ENCODE measurements at places on chromosomes 1 and 21.

GRCh38 chr1:45385302-45385701, 45.1 kb upstream of the MUTYH start:
- no peak for DNase-seq

DNA sequence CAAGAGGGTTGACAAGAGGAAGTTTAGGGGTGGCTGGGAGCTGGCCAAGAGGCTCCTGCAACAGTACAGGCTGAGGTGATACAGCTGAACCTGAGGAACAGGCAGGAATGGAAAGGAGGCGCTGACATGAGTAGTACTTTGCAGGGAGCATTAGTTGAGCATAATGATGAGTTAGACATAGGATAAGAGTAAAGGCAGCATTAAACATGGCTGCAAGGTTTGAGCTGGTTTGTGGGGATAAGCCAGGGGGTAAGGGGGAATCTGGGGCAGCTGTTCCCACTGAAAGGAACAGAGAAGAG, 20.6 kb downstream of the SLC30A10 start:
- no peak for DNase-seq

- DNase-seq = no peak
Observed at GRCh38 chr1:241167121-241167630, 189.8 kb downstream of the RGS7 start.

DNA sequence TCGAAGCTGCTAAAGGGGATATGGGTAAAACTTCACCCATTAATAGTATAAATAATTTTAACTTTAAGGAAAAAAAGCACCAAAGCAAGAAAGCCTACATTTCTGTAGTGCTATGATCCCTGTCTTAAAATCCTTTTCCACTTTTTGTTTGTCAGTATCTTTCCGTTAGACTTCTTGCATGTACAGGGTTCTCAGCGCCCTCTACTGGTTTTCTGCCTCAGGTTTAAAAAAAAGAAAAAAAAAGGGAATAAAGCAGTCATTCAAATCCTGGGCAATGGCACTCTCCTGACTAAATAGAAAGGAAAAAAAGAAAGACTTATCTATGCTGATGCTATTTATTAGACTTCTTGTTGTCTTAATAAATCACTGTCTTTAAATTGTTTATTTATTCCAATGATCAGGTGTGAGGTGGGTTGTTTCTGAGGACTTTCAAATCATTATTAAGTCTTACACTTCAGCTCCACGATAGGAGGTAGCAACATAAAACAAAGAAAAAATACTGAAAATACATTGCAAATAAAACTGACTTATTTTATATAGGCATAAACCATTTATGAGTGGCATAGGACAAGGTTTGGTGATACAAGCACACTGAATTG, 475.4 kb upstream of the NR5A2 start:
- no peak for DNase-seq

- DNase-seq = no peak
Observed at GRCh38 chr1:223708001-223708359, 4.4 kb upstream of the CAPN2 start.

GRCh38 chr21:43313221-43313938, 113.6 kb downstream of the SIK1 start:
- no peak for DNase-seq

DNA sequence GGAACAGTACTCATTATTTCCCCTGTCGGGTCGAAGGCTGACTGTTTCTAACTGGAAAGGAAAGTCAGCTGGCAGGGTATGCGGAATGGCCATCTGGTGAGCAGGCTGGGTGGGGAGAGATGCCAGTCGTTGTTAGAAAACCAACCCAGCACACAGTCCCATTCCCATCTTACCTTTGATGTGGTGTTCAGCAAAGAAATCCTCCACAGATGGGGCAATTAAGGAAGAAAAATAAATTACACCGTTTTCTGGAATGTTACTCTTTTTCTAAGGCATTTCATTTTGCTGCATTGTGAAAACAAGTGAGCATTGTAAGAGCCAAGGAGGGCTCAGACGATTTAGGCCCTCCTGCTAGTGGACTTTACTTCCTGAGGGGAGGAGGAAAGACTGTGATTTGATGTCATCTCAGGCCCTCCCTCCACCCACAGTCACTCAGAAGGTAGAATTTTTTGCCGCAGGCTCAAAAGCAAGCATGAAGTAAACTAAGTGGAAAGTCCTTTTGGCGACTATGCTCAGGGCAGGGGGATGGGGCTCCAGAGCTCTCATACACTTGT, at the start of gene SLC16A4:
Gene SLC16A4, minus strand, starts transcription at position 335 of the 554 bp plus-strand sequence. CDS start 1,703 bp downstream, outside the sequence.
- DNase-seq = no peak

- DNase-seq = no peak
Observed at GRCh38 chr1:62438163-62438562, 1.3 kb downstream of the USP1 start.

- DNase-seq = no peak
Observed at GRCh38 chr1:34850382-34850781, 9.2 kb downstream of the SMIM12 start.

DNA sequence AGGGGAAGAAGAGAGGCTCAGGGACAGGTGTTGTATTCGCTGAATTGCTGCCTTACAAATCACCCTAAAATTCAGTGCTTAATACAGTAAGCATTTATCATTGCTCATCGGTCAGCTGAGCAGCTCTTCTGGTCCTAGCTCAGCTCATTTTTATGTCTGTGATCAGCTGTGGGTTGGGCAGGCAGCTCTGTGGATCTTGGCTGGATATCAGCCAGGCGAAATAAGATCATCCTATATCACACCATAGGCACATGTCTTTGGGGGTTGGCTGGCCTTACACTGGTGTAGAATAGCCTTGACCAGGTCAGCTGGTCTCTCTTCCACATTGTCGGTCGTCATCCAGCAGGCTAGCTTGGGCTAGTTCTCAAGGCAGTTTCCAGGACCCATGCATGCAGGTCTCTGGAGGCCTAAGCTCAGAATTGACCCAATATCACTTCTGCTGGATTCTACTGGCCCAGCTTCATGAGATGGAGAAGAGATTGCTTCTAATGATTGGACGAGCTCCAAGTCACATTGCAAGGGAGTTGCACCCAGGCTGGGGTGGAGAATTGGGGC, 448.6 kb downstream of the KIF26B start:
- DNase-seq = no peak

All from left colon (tissue), 2 donors.